Hypothalamus (tissue), 51 donors: ENCODE measurements at places on chromosomes 16 and 17.

- no peak for DNase-seq
Observed at GRCh38 chr17:68847711-68848110, 107.5 kb downstream of the ABCA8 start.

DNA sequence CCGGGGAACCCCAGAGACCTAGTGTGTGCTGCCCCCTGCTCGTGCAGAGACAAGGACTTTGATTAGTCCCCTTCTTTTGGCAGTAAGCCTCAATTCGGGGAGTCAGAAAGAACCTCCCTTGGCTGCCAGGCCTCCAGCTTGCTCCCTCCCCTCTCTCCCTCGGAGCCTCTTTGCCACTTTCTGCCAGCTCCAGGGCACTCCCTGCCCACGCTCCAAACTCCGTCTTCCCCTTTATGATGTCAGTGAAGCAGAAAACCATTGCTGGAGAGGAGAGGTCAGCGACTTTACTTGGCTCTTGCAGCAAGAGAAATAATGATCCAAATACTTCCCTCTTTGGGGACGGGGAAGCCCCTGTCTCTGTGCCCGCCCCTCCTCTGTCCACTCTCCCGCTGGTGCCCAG, 28.1 kb downstream of the TTYH2 start:
- DNase-seq = no peak

- DNase-seq = no peak
Observed at GRCh38 chr17:2083613-2084035, 28.7 kb downstream of the HIC1 start.

DNA sequence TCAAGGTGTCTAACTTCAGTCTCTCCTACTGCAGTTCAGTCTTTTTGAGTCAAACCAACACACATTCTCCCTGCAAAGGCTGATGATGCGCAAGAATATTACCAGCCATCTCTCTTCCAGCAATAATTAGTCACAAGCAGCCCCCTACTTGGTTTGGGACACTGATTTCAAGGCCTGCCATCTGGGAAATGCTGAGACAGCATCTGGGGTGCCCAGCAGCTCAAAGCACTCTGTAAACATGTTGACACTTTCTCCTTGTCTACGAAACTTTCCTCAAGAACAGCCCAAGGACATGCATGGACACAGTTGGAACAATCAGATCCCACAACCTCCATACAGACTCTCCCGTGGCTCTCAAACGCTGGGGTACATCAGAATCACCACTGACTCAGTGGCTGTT, 149.2 kb upstream of the RPL38 start:
- no peak for DNase-seq

DNA sequence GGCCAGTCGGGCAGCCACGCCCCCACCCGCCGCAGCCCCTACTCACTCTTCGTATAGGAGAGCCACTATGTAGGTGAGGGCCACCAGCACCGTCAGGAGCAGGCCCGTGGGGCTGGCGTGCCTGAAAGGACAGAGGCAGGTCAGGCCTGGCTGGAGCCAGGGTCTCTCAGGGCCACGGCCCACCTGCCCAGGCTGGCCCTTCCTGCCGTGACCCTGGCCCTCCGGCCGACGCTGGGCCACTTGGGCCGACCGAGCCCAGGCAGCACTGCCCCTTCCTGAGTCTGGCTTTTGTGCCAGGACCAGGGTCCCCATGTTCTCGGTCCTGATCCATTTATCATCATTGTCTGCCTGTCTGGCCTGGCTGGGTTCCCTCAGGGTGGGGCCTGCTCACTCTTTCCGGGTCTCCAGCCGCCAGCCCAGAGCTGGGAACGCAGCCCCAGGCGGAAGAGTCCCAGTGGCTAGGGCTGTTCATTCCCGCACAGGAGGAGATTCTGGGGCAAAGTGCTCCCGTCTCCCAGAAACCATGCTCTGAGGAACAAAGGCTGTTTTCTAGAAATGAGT, 10.1 kb upstream of the RASD1 start:
- DNase-seq = no peak

DNA sequence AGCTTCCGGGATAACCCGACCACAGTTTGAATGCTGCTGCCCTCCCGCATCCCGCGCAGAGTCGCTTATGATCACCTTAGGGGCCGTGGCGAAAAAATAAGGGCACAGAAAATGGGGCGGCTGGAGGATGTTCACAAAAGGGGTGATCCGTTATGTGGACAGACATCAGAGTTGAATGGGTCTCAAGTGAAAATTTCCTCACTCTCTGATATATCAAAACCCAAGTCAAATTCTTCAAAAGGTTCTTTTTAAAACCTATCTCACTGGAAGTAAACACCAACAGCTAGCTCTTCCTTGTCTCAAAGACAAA, 400 bp upstream of the CEP112 start:
- no peak for DNase-seq

GRCh38 chr16:54957403-54958166, 26.9 kb downstream of the IRX5 start:
- DNase-seq = no peak

DNA sequence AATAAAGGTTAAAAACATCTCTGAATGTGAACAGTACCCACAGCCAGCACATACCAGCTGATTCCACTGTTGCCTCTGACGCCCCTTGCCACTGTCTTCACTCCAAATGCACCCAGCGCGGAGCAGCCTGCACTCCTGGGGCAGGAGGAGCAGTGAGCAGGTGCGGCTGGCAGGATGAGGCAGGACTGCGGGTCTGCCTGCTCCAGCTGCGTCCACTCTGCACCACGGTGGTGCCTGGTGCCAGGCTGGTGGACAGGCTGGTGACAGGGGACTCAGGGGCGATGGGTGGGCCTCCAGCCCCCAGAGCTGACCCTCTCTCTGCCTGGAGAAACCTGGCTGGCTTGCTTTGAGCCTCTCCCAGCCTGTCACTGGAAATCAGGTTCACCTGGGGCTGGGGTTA, 9.4 kb downstream of the RAB40B start:
- DNase-seq = no peak

DNA sequence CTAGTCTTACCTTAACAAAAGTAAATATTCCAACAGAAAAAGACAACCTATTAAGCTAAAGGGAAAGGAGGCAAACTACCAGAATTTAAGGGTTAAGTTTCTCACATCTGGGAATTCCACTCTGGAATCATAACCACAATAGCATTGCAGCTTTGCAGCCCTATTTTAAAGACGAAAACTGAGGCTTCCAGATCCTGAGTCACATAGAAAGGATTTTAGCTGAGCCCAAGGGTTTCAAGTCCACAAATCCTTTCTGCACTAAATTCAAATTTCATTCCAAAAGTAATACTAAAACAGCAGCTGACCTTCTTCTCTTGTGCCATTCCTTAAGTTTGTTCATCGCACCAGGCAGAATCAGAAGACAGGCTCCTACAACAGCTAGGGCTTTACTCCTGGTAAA, 17.8 kb downstream of the XYLT1 start:
- DNase-seq = no peak

DNA sequence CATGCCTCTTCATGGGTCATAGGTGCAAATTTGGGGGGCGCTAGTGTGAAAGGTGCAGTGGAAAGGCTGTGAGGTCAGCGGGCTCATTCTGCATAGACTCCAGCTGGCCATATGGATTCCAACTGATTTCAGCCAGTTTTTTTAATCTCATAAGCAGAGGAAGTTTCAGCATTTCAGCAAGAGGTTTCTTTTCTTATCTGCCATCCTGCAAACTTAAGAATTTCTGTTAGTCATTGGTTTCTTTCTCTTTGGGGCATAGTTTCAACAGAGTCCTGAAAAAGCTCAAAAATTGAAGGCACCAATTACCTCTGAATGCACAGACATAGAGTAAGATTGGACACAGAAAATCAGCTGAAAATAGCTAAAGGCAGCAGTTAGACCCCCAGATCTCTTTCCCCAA, 16.2 kb upstream of the ALOX15 start:
- no peak for DNase-seq

GRCh38 chr16:80085606-80086005, 455.2 kb upstream of the DYNLRB2 start:
- DNase-seq = no peak

GRCh38 chr17:49110509-49110908, 22.1 kb upstream of the B4GALNT2 start:
- no peak for DNase-seq

GRCh38 chr17:15742051-15742795, 10.1 kb downstream of the TBC1D26 start:
- no peak for DNase-seq

- no peak for DNase-seq
Observed at GRCh38 chr17:44444735-44445105, 55.3 kb upstream of the ITGA2B start.

- DNase-seq = no peak
Observed at GRCh38 chr16:81861915-81862314, 82.8 kb downstream of the PLCG2 start.

DNA sequence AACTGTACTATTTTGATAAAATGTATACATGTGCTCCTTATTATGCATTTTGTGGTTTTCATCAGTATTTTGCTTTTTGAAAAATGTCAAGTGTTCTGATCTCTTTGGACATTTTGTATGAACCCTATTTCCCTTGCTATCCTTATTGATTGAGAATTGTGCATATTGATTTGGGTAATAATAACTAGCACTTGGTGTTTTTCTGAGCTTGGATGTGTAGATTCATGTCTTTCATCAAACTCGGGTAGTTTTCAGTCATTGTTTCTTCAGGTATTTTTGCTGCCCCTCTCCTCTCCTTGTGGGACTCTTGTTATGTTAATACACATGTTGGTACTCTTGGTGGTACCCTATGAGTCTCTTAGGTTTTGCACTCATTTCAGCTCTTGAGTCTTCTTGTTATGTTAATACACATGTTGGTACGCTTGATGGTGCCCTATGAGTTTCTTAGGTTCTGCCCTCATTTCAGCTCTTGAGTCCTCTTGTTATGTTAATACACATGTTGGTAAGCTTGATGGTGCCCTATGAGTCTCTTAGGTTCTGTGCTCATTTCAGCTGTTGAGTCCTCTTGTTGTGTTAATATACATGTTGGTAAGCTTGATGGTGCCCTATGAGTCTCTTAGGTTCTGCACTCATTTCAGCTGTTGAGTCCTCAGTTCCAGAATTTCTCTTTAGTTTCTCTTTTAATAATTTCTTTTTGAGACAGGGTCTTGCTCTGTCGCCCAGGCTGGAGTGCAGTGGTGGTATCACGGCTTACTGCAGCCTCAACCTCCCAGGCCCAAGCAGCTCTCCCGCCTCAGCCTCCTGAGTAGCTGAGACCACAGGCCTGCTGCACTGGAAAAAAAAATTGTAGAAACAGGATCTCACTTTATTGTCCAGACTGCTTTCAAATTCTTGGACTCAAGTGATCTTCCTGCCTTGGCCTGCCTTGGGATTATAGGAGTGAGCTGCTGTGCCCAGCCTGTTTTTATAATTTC, 19.3 kb downstream of the ZNF750 start:
- no peak for DNase-seq

DNA sequence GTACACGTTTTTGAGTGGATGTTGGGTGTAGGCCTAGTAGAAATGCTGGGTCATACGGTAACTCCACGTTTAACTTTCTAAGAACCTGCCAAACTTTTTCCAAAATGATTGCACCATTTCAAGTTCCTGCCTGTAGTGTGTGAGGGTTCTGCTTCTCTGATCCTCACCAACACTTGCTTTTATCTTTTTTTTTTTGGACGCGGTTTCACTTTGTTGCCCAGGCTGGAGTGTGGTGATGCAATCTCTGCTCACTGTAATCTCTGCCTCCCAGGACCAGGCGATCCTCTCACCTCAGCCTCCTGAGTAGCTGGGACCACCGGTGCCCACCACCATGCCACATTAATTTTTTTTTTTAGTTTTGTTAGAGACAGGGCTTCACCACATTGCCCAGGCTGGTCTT, 23.5 kb downstream of the ZNF750 start:
- DNase-seq = no peak

DNA sequence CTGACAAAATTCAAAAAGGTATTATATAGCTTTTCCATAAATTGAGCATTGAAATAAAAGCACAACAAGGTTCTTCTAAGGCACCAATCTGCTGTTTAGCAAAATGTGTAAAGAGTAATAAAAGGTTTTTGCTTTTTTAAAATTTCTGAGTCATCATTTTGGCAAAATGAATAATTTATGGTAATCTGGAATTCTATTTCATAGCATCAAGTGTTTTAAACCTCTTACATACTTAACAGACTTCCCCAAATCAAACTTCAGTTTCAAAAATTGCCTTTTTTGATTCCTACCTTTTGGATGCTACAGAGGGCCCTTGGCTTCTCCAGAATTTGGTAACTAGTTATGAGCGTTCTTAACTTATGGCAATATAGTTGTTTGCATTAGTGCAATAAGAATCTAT, 154.0 kb upstream of the ELAC2 start:
- DNase-seq = no peak

DNA sequence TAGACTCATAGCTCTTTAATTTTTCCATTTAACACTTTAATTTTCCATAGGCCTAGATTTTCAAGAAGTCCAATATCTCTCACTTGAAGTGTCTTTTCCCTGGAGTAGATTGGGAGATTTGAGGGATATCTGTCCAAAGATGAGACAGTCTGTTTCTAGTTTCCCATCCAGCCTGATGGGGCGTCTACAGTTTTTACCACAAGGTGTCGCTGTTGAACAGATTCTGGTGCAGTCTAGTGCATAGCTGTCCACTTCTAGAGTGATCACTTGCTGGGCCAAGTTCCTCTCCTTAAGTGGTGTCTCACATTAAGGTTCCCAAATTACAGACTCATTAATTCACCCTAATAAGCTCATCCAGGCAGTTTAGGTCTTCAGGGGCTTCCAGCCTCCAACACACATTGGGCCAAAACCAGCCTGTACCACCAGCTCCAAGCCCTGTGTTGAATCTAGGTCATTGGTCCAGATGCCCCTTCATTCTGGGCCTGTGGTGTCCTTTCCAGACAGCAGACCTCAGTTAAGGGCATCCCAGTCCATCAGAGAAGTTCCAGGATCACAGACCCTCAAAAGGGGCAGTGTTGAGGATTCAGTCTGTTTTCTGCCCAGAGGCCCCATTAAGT, 9.4 kb downstream of the SNX20 start:
- no peak for DNase-seq

- DNase-seq = no peak
Observed at GRCh38 chr17:8740486-8740885, 4.2 kb downstream of the CCDC42 start.

DNA sequence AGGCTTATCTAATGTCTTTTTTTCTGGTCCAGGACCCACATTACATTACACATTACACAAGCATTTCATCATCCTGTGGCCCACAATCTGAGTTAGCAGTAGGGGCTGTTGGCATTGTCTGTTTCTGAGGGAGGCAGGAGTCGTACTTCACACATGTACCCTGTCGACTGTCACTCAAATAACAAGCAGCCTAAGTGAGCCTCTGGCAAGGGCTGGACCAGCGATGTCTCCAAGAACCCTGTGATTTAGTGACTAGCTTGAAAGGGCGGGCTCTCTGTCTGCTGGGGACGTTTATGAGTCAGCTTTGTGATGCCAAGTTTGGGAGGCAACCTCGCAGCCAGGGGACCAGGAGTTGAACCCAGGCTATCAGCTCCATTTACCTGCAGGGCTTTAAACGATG, 251.4 kb downstream of the HS3ST3B1 start:
- DNase-seq = no peak

DNA sequence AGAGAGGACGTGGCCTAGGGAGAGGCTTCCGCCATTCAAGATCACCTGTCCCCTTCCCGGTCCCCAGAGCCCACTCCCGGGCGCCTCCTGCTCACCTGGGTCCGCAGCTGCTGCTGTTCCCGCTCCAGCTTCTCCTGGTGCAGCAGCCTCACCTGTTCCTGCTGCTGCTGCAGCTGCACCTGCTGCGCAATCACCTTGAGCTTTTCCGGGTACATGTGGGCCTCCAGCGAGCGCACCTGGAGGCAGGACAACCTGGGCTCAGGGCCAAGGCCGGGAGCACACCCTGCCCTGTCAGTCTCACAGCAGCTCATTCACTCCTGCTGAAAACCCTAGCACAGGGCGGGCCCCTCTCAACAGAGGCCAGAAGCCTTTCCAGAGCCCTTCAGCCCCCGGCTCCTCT, 12.5 kb downstream of the TFAP4 start:
- no peak for DNase-seq

GRCh38 chr17:35752945-35753764, at the start of gene GAS2L2:
Gene GAS2L2, minus strand, starts transcription at chr17:35753239. Its CDS starts 389 bp downstream, at chr17:35752850.
- peak; percentile 22 for DNase-seq
